ENCODE measurements at places on chromosomes 1 and 21.

DNA sequence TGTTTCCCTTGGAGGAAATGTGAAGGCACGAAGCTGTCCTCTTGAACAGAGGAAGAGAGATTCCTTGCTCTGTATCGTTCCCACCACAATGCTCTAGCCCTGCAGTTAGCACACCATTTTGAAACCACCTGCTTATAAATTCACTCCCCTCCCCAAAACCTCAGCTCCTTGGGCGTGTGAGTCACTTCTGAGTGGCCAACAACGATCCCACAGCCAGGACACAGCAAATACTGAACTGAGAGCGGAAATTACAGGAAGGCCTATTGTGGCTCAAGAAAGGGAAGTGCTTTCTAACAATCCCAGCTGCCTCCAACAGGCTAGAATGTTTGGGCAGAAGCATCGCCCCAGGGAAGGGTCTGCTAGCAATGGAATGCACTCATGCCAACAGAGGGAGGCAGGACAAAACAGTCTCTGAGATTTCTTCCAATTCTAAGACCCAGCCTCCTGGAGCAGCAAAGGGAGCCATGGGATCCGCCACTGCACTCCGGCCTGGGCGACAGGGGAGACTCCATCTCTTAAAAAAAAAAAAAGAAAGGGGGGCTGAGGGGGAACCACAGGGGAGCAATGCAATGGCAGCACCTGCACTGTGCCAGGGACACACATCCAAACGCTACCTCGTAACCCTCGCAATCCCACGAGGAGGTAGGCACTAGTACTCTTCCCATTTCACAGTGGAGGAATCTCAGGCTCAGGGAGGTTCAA, 1.9 kb downstream of the TMEM53 start:
- DNase-seq: peak; percentile 65

- peak; percentile 51 for DNase-seq
Observed at GRCh38 chr1:38120552-38121230, 74.1 kb upstream of the POU3F1 start.

GRCh38 chr1:67440339-67440738, 10.1 kb upstream of the SERBP1 start:
- DNase-seq: no peak

GRCh38 chr1:113542221-113542701, 151.9 kb downstream of the MAGI3 start:
- DNase-seq: peak; percentile 85

DNA sequence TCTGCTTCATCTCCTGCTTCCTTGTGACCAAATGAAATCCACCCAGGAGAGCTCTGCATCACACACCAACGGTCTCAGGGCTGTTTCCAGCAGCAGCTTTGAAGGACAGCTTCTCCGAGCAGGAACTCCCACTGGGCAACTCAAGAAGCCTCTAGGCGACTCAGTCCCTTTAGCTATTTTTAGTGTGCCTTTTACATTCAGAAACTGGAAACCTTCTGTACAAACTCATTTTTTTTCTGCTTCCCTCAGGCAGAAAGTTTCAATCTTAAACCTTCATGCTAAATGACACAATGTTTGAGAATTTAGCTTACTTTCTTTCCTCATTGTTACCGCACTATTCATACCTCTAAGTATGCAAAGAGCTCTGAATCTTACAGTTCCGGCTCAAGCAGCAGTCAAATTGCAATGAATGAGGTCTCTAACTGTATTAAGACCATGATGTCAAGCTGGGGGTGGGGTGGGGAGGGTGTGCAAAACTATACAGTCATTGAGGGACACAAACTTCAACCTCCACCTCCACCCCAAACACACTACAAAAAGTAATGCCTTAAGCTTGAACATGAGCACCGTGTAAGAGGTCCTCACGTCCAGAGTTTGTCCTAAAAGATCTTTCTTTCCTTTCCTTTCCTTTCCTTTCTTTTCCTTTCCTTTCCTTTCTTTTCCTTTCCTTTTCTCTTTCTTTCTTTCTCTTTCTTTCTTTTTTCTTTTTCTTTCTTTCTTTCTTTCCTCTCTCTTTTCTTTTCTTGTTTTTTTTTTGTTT, 16.4 kb upstream of the TARBP1 start:
- peak; percentile 85 for DNase-seq

- DNase-seq: no peak
Observed at GRCh38 chr21:34945288-34945687, 103.8 kb downstream of the RUNX1 start.

DNA sequence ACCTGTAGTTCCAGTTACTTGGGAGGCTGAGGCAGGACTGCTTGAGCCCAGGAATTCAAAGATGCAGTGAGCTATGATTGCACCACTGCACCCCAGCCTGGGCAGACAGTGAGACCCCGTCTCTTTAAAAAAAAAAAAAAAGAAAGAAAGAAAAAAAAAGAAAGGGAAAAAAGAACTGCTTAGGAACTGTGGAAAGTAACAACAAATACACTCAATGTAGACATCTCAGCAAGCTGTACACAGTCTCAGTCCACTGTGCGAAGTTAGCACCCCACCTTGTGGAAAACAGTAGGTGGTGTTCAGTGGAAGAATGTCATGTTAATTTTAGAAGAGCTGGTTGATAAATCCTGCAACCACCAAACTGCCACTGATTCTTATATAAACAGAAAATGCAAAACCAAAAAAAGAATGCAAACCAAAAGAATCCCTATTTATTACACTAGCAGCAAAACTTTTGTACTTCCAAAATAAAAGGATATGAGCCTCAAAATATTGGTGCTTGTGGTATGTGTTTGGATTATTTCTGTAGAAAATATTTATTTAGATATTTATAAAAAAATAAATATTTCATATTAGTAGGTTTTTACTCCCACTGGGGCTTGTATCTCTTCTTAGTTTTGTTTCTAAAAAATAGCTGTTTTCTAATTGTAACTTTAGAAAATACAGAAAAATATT, 31.1 kb downstream of the ALG14 start:
- peak; percentile 56 for DNase-seq

DNA sequence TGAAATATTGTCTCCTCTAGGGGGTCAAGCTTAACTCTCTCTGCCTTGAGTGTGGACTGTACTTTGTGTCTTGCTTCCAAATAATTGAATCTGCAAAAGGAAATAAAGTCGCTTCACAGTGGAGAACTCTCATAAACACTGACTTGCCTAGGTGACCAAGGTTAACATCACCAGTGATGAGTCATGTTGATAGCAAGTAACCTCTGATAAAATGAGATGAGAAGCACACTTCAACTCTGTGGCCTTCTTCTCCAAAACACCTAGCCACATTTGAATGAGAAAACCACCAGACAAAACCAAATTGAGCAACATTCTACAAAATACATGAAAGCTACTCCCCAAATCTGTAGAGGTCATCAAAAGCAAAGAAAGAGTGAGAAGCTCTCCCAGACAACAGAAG, 37.6 kb downstream of the PDE4B start:
- no peak for DNase-seq

DNA sequence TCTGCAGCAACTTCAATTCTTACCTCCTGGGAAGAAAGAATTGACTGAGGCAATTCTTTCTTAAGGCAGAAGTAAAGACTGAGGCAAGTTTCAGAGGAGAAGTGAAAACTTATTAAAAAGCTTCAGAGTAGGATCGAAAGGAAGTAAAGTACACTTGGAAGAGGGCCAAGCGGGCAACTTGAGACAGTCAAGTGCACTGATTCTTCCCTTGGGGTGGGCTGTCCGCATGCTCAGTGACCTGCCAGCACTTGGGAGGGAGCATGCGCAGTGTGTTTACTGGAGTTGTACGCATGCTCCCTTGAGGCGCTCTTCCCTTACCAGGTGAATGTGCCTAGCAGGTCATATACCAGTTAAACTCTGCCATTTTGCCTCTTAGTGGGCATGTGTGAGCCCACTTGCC, 55.3 kb upstream of the NBPF3 start:
- no peak for DNase-seq

DNA sequence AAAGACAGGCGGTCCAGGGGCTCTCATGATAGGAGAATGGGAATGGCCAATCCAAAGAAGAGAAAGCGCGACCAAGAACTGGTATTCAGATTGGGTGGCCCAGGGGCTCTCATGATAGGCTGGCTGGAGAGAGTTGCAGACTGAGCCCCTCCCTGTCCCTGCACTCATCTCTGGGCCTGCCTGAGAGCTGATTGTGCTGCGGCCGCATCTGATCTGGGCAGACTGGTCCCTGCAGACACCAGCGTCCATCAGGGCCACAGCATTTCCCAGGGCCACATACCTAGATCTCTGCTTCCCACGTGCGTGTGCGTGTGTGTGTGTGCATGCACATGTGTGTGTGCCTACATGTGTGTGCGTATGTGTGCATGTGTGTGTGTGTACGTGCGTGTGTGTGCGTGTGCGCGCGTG, 30.4 kb upstream of the MAN1C1 start:
- DNase-seq: no peak
